Muscle of leg (tissue), 16 donors: ENCODE measurements at places on chromosomes 4 and X. TPM values are rescaled to one million over a fixed set of nuclear protein-coding genes. Genes with fewer than 3 reads are reported as not detected.

Gene TMEM185A
- 23.4 TPM for total RNA-seq

GRCh38 chr4:101938836-101939235 is 148.3 kb downstream of the BANK1 start:
- no peaks in the 10 kb centered on the region for H3K4me1 ChIP-seq
- no peak for DNase-seq
- H3K4me3 ChIP-seq = no peak overlapping the region
- no peak overlapping the region for H3K27ac ChIP-seq

Gene USP17L26
- not detected for total RNA-seq

DNA sequence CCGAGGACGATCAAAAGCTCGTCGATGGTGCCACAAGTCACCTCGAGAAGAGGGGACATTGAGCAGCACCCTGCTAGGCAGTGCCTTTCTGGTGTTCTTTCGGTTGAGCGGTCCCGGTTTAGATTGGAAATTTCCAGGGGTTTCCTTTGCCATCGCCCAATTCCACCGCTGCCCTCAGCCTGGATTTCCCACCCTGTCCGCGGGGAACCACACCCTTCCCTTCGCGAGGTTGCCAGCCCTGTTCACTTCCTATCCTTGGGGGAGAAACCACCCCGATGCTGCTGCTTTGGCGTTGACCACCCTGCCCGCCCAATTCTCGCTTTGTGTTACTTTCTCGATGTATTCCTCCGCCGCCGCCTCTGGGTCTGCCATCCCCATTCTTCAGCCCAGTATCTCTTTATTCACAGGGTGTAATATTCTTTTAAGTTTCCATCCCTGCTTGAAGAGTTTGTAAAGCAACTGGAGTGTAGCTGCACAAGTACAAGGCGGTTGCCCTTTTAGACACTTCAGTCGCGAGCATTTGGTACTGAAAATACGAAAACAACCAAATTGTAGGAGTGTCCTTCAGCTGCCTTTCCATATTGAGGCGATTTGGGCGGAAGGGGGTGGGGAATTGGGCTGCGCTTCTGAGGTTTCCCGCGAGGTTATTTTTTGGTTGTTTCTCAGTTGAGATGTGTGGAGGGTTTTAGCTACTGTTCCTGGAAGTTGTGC is 1.1 kb downstream of the OGT start:
- peaks cover 2% of the 10 kb centered on the region for H3K4me1 ChIP-seq
- H3K4me3 ChIP-seq = peak overlapping the region; percentile 50
- peak overlapping the region; percentile 93 for H3K27ac ChIP-seq

Gene PF4V1
- total RNA-seq = 0.27 TPM

GRCh38 chrX:69150281-69150960 is 14.8 kb downstream of the PJA1 start:
- H3K36me3 ChIP-seq = no peaks in the 10 kb centered on the region
- peaks cover 35% of the 10 kb centered on the region for H3K27me3 ChIP-seq
- H3K4me3 ChIP-seq = no peak overlapping the region
- peaks cover 19% of the 10 kb centered on the region for H3K4me1 ChIP-seq
- H3K27ac ChIP-seq = no peak overlapping the region

- H3K4me3 ChIP-seq = no peak overlapping the region
- H3K27ac ChIP-seq = no peak overlapping the region
- peaks cover 42% of the 10 kb centered on the region for H3K36me3 ChIP-seq
Observed at GRCh38 chr4:4416981-4417380, 30.1 kb downstream of the NSG1 start.

Gene NDST4
- total RNA-seq = 1.6 TPM

DNA sequence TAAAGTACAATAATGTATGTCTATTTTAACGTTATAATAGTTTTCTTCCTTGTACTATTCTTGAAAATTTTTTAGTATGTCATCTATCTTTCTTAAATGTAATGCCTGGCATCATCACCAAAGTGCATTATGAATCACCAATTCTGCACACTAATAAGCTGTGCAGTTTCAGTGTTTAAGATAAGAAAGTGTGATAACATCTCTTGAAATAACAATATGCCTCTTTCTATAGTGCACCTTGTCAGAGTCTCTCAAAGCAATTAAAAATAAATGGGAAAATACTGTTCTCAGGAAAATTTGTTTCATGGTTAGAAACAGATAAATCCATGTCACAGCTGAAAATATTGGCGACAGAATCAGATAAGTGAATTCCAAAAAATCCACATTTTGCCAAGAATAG is 457.4 kb upstream of the PCDH10 start:
- H3K4me3 ChIP-seq = no peak overlapping the region
- DNase-seq = no peak
- H3K4me1 ChIP-seq = no peaks in the 10 kb centered on the region

GRCh38 chr4:74367656-74368290 is 2.8 kb downstream of the EREG start:
- H3K27me3 ChIP-seq = peaks cover 13% of the 10 kb centered on the region
- no peaks in the 10 kb centered on the region for H3K36me3 ChIP-seq
- H3K4me3 ChIP-seq = no peak overlapping the region
- H3K4me1 ChIP-seq = peaks cover 5% of the 10 kb centered on the region
- no peak for DNase-seq

GRCh38 chrX:150487369-150488094 is 80.9 kb upstream of the MTM1 start:
- H3K27ac ChIP-seq = no peak overlapping the region
- peaks cover 4% of the 10 kb centered on the region for H3K4me1 ChIP-seq
- no peak overlapping the region for H3K4me3 ChIP-seq
- DNase-seq = peak; percentile 19

DNA sequence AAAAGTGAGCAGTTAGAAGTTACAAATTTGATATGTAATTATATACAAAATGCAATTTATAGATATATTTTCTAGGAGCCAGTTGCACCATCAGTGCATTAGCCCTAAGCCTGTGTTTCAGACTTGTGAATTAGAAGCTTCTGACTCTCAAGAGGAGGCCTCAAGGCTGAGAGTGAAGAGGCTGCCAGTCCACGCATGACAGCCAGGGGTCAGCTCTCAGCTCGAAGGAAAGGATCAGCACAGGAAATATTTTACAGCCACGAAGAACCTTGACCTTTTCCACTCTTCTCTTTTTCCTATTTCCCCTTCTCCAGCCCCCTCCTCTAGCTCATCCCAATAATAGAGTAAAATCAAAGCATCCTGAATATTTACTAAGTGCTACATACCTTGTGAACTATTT is 642.4 kb downstream of the TRIML1 start:
- no peaks in the 10 kb centered on the region for H3K4me1 ChIP-seq
- H3K36me3 ChIP-seq = no peaks in the 10 kb centered on the region
- no peak overlapping the region for H3K27ac ChIP-seq
- H3K27me3 ChIP-seq = no peaks in the 10 kb centered on the region
- H3K4me3 ChIP-seq = no peak overlapping the region
- DNase-seq = peak; percentile 7

Gene TMPRSS11D
- total RNA-seq = not detected
